ENCODE measurements at places on chromosomes 7 and 10. TPM values are rescaled to one million over a fixed set of nuclear protein-coding genes. Genes with fewer than 3 reads are reported as not detected.

Gene NEUROG3
- total RNA-seq: not detected

Gene PRLHR
- not detected for total RNA-seq

Gene PRR15
- total RNA-seq: not detected

GRCh38 chr10:2777666-2778355 is 289.5 kb upstream of the PFKP start:
- H3K36me3 ChIP-seq: no peaks in the 10 kb centered on the region
- no peaks in the 10 kb centered on the region for H3K4me1 ChIP-seq
- DNase-seq: no peak
- peaks cover 5% of the 10 kb centered on the region for H3K27me3 ChIP-seq
- no peak overlapping the region for H3K4me3 ChIP-seq
- H3K27ac ChIP-seq: no peak overlapping the region

DNA sequence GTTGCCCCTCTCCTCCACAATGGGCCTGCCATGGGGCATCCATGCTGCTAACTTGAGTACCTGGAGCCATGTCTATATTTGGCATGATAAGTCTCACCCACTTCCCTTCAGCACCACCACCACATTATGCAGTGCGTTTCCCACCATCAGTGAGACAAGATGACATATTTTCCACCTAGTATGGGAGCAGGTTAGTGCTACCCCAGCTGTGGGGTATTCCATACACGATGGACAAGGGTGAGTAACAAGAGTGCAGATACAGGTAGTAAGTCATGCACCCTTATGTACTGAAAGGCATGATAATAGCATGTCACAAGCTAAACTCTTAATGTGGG is 21.2 kb upstream of the OR2AE1 start:
- DNase-seq: no peak
- H3K27me3 ChIP-seq: no peaks in the 10 kb centered on the region
- no peak overlapping the region for H3K27ac ChIP-seq
- H3K4me3 ChIP-seq: no peak overlapping the region
- no peaks in the 10 kb centered on the region for H3K4me1 ChIP-seq

- no peak overlapping the region for H3K4me3 ChIP-seq
- no peaks in the 10 kb centered on the region for H3K36me3 ChIP-seq
- H3K4me1 ChIP-seq: peaks cover 32% of the 10 kb centered on the region
- H3K27ac ChIP-seq: no peak overlapping the region
- no peak for DNase-seq
- H3K27me3 ChIP-seq: peaks cover 40% of the 10 kb centered on the region
These were observed 93.8 kb downstream of the UNCX start for GRCh38 chr7:1326511-1326785.

GRCh38 chr7:45404622-45405021 is 169.5 kb upstream of the ADCY1 start:
- H3K4me1 ChIP-seq: no peaks in the 10 kb centered on the region
- no peak overlapping the region for H3K27ac ChIP-seq
- DNase-seq: no peak
- H3K36me3 ChIP-seq: no peaks in the 10 kb centered on the region
- no peak overlapping the region for H3K4me3 ChIP-seq
- peaks cover 10% of the 10 kb centered on the region for H3K27me3 ChIP-seq

DNA sequence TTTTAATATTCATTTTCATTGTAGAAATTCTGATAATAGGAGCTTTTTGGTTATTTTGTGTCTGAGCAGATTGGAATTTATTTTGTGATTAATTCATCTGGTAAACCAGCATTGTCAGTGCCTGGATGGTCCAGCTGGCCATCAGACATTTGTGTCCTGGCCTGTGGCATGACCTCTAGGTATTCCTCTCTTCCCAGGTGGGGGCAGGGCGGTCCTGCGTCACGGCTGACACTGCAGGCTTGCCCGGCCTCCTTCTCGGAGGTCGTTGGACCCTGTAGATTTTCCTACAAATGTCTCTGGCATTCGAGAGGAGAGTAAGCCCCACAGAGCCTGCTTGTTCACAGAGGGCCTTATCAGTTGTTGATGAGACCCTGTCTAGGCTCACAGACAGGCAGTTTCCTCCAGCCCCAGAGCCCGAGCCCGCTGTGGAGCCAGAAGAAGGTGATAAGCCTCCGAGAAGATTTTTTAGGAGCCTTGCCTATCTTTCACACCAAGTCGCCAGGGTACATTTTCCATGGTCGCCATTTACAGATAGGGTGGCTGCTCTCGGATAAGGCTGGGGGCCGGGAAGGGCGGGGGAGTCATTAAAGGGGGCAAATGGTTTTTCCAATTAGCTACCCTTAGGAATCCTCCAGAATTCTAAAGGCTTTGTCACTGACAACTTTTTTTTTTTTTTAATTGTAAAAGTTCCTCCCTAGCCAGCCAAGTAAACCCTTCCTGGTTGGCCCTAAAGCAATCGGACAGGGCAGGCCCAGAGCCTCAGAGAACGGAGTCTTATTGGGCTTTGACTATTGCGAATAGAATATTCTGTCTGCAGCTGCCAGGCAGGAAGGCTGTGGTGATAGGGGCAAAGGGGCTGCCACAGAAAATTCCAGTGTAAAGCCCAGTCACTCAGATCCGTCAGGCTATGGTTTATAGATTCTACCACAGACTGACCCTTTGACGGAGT is 78.1 kb upstream of the TBX20 start:
- no peak overlapping the region for H3K27ac ChIP-seq
- no peak overlapping the region for H3K4me3 ChIP-seq
- DNase-seq: no peak
- no peaks in the 10 kb centered on the region for H3K4me1 ChIP-seq

- H3K4me3 ChIP-seq: peak overlapping the region; percentile 71
- peaks cover 37% of the 10 kb centered on the region for H3K4me1 ChIP-seq
- H3K27me3 ChIP-seq: no peaks in the 10 kb centered on the region
These were observed 855 bp downstream of the ATP6V1F start for GRCh38 chr7:128863433-128863989.

DNA sequence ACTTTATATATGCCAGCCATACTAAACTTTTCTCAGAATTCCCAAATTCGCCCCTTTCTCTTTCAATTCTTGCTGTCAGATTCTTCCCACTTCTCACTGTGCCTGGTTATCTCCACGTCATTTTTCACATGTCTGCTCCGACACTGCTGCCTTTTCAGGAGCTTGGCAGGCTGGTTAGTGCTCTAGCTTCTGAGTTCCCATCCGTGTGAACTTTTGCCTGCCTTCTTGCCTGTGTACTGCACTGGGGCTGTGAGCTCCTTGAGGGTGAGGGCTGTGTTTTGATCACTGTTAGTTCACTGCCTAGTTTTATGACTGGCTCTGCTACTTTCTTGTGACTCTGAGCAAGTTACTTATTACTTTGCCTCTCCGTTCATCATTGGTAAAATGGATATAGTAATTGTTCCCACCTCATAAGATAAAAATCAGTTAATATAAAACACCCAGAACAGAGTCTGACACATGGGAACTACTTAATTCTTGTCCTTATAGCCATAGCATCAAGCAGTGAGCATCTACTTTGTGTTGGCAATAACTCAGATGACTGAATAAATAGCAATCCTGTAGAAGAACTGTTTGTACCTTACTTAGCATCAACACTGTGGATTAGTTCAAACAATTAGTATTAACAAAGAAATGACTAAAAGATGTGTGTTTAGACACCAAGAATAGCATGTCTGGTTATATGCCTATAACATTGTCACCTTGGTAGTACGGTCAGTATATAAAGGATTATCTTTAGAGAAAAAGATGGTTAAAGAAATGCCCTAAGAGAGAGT is 5.5 kb downstream of the GSTO1 start:
- no peak for DNase-seq
- H3K4me3 ChIP-seq: no peak overlapping the region
- H3K27me3 ChIP-seq: no peaks in the 10 kb centered on the region
- peak overlapping the region; percentile 77 for H3K27ac ChIP-seq

- no peak for DNase-seq
- no peaks in the 10 kb centered on the region for H3K36me3 ChIP-seq
- H3K27ac ChIP-seq: no peak overlapping the region
- H3K4me1 ChIP-seq: no peaks in the 10 kb centered on the region
- H3K27me3 ChIP-seq: no peaks in the 10 kb centered on the region
These were observed 375.3 kb downstream of the DPP6 start for GRCh38 chr7:154427533-154427932.

GRCh38 chr7:94395141-94396036 is 694 bp downstream of the COL1A2 start:
- peaks cover 5% of the 10 kb centered on the region for H3K4me1 ChIP-seq
- no peak overlapping the region for H3K4me3 ChIP-seq
- H3K27me3 ChIP-seq: no peaks in the 10 kb centered on the region
- DNase-seq: peak; percentile 84
- no peaks in the 10 kb centered on the region for H3K36me3 ChIP-seq
- peak overlapping the region; percentile 31 for H3K27ac ChIP-seq

DNA sequence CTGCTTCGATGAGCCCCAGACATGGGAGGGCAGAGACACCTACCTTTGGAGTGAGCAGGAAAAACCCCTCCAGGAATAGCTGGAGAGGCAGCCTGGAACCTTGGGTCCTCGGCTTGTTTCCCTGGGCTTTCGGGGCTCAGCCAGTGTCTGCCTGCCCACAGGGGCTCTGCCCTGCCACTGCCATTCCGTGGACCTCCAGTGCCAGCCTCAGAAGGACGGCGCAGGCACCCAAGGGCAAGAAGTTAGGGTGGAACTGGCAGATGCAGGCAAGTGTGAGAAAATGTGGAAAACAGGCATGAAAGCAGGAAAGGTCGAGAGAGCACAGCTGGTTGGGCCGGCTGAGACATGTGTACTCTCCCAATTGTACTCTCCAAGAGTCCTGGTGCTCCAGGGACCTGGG is 281.5 kb downstream of the GRID1 start:
- peaks cover 35% of the 10 kb centered on the region for H3K27me3 ChIP-seq
- no peaks in the 10 kb centered on the region for H3K36me3 ChIP-seq
- H3K4me1 ChIP-seq: no peaks in the 10 kb centered on the region
- no peak for DNase-seq
- no peak overlapping the region for H3K4me3 ChIP-seq
- no peak overlapping the region for H3K27ac ChIP-seq

DNA sequence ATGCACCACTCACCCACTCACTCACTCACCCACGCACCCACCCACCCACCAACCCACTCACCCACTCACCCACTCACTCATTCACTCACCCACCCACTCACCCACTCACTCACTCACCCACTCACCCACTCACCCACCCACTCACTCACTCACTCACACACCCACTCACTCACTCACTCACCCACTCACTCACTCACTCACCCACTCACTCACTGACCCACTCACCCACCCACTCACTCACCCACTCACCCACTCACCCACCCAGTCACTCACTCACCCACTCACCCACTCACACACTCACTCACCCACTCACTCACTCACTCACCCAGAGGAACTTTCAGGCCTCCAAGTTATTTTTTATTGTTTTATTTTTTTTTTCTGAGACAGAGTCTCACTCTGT is 93.1 kb upstream of the MKI67 start:
- H3K4me3 ChIP-seq: no peak overlapping the region
- peaks cover 3% of the 10 kb centered on the region for H3K27me3 ChIP-seq
- H3K36me3 ChIP-seq: no peaks in the 10 kb centered on the region
- no peak for DNase-seq
- no peak overlapping the region for H3K27ac ChIP-seq

DNA sequence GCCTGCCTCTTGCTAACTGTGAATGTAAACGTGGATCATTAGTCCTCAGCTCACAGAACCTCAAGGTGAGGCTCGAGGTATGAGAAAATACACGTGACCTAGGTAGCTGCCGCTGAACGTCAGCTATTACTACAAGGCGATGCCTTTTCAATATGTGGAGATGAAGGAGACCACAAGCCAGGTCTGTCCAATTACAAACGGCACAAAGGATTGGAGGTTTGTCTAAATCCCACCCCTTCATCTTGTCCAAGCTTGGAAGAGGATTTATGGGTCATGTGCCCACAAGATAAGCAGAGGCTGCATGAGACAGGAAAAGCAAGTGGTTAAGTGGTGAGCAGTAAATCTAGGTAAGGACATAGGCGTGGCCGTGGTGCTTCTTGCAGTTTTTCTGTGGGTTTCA is 3.4 kb downstream of the H2BK1 start:
- DNase-seq: no peak
- peaks cover 15% of the 10 kb centered on the region for H3K4me1 ChIP-seq
- peaks cover under 1% of the 10 kb centered on the region for H3K36me3 ChIP-seq
- peaks cover 40% of the 10 kb centered on the region for H3K27me3 ChIP-seq
- H3K4me3 ChIP-seq: no peak overlapping the region

DNA sequence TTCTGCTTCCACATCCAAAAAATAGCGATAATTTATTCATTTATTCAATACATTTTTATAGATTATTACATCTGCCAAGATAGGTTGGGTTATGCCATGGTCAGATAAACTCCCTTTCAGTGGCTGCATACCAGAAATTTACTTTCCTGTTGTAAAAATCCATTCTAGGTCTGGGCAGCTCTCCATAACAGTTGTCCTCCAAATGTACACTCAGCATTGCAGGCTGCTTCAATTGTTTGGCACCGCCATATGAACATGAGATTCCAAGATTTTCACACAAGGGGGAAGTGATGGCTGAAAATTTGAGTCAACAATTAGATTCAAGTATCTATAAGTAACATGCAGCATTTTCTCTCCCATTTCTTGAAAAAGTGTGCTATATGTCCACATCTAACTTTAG is 568.7 kb downstream of the ETV1 start:
- no peak for DNase-seq
- H3K36me3 ChIP-seq: no peaks in the 10 kb centered on the region
- H3K27ac ChIP-seq: no peak overlapping the region
- H3K27me3 ChIP-seq: no peaks in the 10 kb centered on the region

- no peak for DNase-seq
- no peaks in the 10 kb centered on the region for H3K36me3 ChIP-seq
- no peaks in the 10 kb centered on the region for H3K27me3 ChIP-seq
- no peak overlapping the region for H3K4me3 ChIP-seq
- H3K27ac ChIP-seq: no peak overlapping the region
These were observed 42.2 kb upstream of the PDGFA start for GRCh38 chr7:561631-562373.

- no peaks in the 10 kb centered on the region for H3K36me3 ChIP-seq
- no peak overlapping the region for H3K27ac ChIP-seq
- H3K4me3 ChIP-seq: no peak overlapping the region
- H3K27me3 ChIP-seq: no peaks in the 10 kb centered on the region
These were observed 45.0 kb downstream of the ZCCHC24 start for GRCh38 chr10:79400146-79401004.

- no peak overlapping the region for H3K4me3 ChIP-seq
- no peaks in the 10 kb centered on the region for H3K36me3 ChIP-seq
- peaks cover 9% of the 10 kb centered on the region for H3K27me3 ChIP-seq
- no peak overlapping the region for H3K27ac ChIP-seq
These were observed 30.2 kb upstream of the ARHGAP22 start for GRCh38 chr10:48634984-48635557.

DNA sequence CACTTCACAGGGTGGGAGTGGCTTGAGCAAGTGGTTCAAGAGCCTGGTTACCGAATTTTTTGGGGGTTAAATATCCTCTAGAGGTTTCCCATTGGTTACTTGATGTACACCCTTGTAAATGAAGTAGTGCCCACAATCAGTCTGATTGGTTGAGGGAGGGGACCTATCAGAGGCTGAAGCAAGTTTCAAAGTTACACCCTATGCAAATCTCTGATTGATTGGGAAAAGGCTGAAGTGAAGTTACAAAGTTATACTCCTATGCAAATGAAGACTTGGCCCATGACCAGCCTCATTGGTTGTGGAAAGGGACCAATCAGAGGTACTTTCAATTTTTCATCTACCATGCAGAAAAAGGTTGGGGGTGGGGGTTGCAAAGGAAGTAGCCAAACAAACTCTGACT is 34.7 kb downstream of the UBE2D4 start:
- H3K4me1 ChIP-seq: no peaks in the 10 kb centered on the region
- DNase-seq: no peak
- no peaks in the 10 kb centered on the region for H3K27me3 ChIP-seq
- H3K4me3 ChIP-seq: no peak overlapping the region
